ENCODE measurements at places on chromosomes 16 and 17.

- DNase-seq: no peak
Measured at GRCh38 chr16:10738231-10739077, 5.2 kb upstream of the NUBP1 start.

- DNase-seq: no peak
Measured at GRCh38 chr16:31113121-31114120, 4.0 kb upstream of the KAT8 start.

GRCh38 chr17:71535321-71535720 is 585.5 kb upstream of the SOX9 start:
- no peak for DNase-seq

- no peak for DNase-seq
Measured at GRCh38 chr17:72423286-72423589, 302.4 kb downstream of the SOX9 start.

DNA sequence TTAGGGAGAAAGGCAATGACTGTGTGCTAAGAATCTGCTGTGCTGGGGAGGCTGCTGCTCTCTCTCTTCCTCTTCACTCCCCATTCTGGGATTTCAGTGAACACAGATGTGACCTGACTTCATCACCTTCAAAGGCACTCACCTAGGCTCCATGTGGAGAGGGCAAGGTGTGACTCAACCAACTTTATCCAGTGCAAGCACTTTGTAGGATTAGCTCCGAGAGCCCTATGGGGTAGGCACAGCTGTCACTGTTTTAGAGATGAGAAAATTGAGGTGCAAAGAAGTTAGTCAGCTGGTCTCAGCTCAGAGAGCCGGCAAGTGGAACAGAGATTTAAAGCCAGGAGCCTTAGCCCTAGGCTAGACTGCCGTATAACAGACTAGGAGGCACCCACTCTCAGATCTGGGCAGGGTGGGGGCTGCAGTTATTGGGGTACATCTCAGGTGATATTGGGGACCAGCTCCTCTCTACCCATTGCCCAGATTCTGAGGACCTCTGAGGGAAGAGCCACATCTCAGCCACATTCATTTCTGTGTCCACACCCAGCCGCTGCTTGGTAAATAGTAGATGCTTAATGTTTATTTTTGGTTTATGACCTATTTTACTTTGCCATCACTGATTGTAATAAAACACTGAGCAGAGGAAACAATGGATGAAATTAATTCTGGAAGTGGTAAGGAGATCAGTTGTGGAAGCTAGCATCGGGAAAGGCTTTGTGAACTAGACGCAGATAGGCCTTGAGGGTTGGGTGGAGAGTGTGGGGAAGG is 138.8 kb downstream of the CCDC182 start:
- DNase-seq: no peak

DNA sequence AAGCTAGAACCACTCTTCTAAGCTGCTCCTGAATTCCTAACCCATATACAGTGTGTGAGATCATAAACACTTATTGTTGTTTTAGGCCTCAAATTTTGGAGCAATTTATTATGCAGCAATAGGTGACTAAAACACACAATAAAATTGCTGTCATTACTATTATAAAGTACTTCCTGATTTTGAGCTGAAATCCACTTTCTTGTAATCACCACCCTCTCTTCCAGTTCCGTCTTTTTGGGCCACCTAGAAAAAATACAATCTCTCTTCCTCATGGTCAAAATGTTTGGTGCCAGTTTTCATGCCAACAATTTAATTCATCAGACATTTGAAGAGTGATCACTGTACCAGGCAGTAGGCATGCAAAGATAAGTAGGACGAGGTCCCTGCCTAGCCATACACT is 43.3 kb upstream of the NF1 start:
- DNase-seq: no peak

GRCh38 chr16:81866820-81867440 is 87.8 kb downstream of the PLCG2 start:
- DNase-seq: no peak

- DNase-seq: no peak
Measured at GRCh38 chr17:49738456-49739163, 25.3 kb downstream of the FAM117A start.

GRCh38 chr16:71557299-71557698 is 19.6 kb downstream of the TAT start:
- DNase-seq: no peak

- no peak for DNase-seq
Measured at GRCh38 chr16:73996624-73997339, 299.8 kb upstream of the PSMD7 start.

DNA sequence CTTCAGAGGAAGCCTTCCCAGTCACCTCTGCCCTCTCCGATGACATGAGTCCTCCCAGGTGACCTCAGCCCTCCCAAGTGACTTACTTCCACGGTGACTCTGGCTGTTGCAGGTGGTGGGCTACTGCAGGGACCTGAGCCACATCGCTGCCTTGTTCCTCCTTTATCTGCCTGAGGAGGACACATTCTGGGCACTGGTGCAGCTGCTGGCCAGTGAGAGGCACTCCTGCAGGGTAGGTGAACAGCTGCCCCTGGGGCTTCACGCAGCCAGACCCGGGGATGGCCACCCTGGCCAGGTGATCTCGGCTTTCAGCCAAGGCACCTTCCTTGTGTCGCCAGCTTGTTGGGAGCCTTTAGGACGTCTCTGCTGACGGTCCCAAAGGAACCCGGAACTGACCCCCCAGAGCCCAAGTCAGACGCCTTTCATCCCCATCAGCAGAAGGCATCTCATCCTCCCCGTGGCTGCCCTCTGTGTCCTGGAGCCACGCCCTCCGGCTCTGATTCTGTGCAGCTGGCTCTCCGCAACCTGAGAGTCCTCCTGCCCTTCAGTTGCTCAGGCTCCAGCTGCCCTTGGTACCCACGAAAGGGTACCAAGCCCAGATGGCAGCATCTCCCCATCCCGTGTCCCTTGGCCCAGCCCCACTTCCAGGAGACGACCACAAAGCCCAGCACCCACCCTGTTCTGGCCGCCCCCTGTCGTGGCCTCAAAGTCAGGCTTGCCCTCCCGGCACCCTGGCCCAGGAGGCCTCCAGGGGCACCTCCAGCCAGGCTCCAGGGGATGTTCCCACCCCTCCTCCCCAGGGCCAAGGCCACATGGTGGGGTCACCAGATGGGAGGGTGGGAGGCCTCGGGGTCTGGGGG is 81.7 kb downstream of the GOSR1 start:
- DNase-seq: no peak

- DNase-seq: no peak
Measured at GRCh38 chr16:89822188-89823086, 5.8 kb upstream of the SPIRE2 start.

GRCh38 chr16:66375451-66375850 is 9.0 kb downstream of the CDH5 start:
- no peak for DNase-seq

- DNase-seq: no peak
Measured at GRCh38 chr17:67285360-67285759, 40.4 kb upstream of the HELZ start.

DNA sequence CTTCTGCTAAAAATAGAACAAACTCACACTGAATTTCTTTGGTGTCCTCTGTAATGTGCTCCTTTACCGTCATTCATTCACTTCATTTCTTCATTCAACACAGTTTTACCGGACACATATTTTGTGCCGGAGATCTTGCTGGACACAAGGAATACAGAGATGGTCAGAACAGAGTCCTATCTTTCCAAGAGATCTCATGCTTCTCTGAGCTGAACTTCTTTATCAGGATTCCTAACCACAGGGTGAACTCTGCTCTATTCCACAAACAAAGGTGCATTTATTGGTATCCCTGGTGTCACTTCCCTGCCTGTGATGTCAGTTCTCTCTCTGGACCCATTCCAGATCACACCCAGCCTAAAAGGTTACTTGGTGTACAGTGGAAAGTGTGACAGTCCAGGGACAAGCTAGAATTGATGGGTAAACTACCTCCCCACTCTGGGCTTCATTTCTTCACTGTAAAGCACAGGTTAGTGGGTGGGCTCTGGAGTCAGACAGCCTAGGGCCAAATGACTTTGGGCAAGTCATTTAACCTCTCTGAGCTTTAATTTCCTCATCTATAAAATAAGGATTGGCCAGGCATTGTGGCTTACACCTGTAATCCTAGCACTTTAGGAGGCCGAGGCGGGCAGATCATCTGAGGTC is 4.2 kb downstream of the IFI35 start:
- no peak for DNase-seq

GRCh38 chr16:78551487-78552085 is 452.1 kb downstream of the WWOX start:
- no peak for DNase-seq

GRCh38 chr17:1108478-1108764 is 71.4 kb downstream of the ABR start:
- no peak for DNase-seq

GRCh38 chr17:58587713-58588117 is 73.3 kb upstream of the MTMR4 start:
- peak; percentile 22 for DNase-seq

GRCh38 chr16:82681592-82681991 is 54.8 kb downstream of the CDH13 start:
- DNase-seq: no peak

DNA sequence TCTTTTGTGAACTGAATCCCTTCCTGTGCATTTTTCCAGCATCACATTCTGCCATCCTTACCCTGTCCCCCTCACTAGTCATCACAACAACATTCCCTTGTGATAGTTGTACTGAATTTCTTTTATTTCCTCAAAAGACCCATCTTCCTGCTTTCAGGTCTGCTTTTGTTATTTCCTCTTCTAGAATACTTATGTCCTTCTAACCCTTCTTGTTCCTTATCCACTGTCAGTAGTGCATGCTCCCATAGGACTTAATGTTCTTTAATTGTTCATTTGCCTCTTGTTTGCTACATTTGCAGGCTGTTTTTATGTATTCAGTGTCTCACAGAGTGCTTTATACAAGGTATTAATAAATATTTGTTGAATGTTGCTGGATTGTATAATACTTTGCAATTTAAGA is 73.0 kb downstream of the BCAS3 start:
- no peak for DNase-seq

DNA sequence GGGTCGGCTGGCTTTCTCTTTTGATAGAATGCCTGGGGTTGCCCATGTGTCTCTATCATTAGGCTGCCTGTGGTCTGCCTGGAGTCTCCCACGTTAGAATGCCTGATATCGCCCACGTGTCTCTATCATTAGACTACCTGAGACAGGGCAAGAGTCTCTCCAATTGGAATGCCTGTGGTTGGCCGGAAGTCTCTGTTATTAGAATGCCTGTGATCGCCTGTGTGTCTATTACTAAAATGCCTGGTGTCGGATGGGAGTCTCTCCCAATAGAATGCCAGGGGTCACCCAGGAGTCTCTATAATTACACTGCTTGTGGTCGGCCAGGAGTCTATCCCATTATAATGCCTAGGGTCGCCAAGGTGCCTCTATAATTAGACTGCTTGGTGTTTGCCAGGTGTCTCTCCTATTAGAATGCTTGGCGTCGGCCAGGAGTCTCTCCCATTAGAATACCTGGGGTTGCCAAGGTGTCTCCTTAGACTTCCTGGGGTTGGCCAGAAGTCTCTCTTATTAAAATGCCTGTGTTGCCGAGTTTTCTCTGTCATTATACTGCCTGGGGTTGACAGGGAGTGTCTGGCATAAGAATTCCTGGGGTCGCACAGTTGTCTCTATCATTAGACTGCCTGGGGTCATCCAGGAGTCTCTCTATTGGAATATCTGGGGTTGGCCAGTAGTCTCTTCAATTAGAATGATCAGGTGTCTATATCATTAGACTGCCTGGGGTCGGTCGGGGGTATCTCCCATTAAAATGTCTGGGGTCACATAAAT is 2272.8 kb downstream of the TP53TG3F start:
- DNase-seq: no peak

- no peak for DNase-seq
Measured at GRCh38 chr17:82059272-82060000, 6.2 kb downstream of the DUS1L start.

GRCh38 chr17:77841742-77842527 is 116.6 kb upstream of the TNRC6C start:
- no peak for DNase-seq

GRCh38 chr17:40243761-40244160 is 24.7 kb downstream of the WIPF2 start:
- DNase-seq: no peak

- DNase-seq: no peak
Measured at GRCh38 chr16:85709766-85710585, 21.2 kb upstream of the GINS2 start.

DNA sequence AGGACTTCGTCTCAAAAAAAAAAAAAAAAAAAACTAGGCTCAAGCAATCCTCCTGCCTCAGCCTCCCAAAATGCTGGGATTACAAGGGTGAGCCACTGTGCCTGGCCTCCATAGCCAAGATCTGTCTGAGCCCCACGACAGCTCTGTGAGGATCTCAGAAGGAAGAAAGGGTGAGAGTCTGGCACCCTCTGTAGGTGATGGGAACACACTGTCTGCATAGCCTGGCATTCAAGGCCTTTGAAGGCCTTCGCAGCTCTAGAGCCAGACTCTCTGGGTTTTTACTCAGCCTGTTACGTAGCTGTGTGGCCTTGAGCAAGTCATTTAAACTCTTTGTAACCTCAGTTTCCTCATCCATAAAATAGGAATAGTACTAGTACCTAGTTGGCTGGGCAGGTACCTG is 6.3 kb upstream of the XPO6 start:
- no peak for DNase-seq

- DNase-seq: no peak
Measured at GRCh38 chr17:45102856-45103255, 29.5 kb downstream of the PLCD3 start.

GRCh38 chr16:27722892-27723450 is 173.0 kb downstream of the KATNIP start:
- no peak for DNase-seq

GRCh38 chr17:8894673-8895578 is 27.5 kb upstream of the PIK3R6 start:
- DNase-seq: no peak

GRCh38 chr16:50208460-50208931 is 55.4 kb downstream of the TENT4B start:
- no peak for DNase-seq

- no peak for DNase-seq
Measured at GRCh38 chr16:89729863-89730593, 8.7 kb downstream of the ZNF276 start.

GRCh38 chr16:68985268-68985667 is 120.2 kb upstream of the HAS3 start:
- DNase-seq: no peak

- no peak for DNase-seq
Measured at GRCh38 chr17:16820161-16820877, 130.3 kb downstream of the CCDC144A start.

DNA sequence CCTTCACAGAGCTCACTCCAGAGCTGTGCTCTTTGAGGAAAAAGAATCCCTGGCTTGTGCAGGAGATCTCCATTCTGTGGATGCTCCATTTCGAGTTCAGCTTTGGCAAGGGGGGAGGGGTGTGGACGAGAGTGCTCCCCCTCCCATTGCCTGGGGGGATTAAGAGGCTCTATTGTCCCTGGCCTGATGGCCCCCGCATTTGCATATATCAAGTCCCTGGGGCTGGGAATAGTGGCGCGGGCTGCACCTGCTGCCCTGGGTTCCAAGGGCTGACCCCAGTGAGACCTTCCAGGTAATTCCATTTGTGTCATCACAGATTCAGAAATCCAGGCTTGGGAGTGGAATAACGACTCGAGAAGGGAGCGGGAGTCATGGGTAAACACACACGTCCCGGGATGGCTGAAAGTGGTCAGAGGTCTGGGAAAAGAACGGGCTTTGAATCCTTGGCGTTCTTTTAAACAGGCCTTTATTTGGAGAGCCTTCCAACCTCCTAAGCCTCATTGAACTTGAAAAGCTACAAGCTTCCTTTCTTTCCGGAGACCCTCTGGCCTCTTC is 479.3 kb downstream of the HS3ST3B1 start:
- DNase-seq: no peak

- DNase-seq: no peak
Measured at GRCh38 chr16:29910819-29911675, 10.8 kb downstream of the ASPHD1 start.

- DNase-seq: no peak
Measured at GRCh38 chr17:54544249-54544648, 356.4 kb upstream of the TOM1L1 start.

Measured in stimulated activated CD8-positive, alpha-beta memory T cell treated with anti-CD3 and anti-CD28 coated beads, Interleukin-7, amount 100 ng/mL, for 1 hour (primary cell).